OCI-M1 (cell line): ENCODE measurements at places on chromosomes 12 and 14.

DNA sequence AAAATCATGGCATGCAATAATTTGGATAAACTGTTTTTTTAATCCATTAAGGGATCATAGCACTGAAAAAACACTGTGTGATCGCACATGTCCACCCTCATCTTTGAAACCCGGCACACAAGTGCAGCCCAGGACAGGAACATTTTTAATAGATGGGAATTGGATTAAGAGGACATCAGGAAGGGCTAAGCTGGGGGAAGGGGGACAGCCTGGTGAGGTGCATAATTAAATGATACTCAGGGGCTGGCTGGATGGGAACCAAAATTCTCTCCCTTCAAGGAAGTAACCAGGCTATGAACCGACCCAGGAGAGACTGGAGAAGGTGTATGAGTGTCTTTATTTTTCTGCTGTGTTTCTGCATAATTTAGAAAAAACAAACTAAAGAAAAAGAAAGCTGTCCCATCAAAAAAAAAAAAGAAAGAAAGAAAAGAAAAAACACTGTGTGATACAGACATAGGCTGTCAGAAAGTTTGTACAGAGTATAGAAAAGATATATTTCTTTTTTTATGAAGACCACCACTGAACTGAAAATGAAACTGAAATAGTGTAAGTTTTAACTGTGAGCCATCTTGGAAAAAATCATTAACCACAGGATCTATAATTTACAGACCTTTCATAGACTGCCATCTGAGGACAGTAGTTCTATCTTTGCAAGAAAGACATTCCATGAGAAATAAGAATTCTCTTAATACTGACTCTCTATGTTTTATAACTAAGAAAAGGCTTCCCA, 75.1 kb upstream of the SLC38A4 start:
- peak; percentile 53 for DNase-seq

DNA sequence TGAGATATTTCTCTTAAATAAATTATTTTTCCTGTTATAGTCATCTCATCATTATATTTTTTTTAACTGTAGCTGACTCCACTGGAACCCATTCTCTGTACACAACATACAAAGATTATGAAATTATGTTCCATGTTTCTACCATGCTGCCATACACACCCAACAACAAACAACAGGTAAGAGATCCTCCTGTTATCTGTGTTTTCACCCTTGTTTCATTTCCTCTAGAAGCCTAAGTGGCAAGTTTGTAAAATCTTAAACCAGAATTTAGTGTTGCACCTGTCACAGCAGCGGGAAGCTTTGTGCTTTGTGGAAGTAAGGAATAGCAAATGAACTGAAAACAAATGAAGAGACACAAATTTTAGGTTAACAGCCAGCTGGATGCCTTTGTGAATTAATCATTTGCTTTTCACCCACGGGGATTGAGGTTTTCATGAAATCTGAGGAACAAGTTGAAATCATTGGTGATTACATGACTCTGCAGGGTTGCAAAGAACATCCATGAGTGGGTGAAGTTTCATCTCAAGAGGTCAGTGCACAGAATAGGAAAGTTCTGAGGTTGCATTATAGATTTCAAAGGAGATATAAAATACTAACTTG, 273.9 kb upstream of the RGS6 start:
- no peak for DNase-seq

DNA sequence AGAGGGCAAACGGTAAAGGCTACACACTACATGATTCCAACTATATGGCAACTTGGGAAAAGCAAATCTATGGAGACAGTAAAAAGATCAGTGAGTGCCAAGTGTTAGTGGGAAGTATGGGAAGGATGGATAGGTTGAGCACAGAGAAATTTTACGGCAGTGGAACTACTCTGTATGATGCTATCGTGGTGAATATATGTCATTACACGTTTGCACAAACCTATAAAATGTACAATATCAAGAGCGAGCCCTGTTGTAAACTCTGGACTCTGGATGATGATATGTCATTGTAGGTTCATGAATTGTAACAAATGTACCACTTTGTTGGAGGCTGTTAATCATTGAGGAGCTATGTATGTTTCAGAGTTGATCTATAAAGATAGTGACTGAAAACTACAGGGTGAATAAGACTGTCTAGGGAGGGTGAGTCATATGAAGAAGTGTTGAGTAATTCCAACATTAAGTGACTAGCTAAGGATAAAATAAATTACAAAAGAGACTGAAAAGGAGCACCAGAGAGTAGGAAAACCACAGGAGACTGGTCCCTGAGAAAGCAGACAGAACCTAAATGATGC, 349.2 kb upstream of the LMO3 start:
- peak; percentile 23 for DNase-seq

DNA sequence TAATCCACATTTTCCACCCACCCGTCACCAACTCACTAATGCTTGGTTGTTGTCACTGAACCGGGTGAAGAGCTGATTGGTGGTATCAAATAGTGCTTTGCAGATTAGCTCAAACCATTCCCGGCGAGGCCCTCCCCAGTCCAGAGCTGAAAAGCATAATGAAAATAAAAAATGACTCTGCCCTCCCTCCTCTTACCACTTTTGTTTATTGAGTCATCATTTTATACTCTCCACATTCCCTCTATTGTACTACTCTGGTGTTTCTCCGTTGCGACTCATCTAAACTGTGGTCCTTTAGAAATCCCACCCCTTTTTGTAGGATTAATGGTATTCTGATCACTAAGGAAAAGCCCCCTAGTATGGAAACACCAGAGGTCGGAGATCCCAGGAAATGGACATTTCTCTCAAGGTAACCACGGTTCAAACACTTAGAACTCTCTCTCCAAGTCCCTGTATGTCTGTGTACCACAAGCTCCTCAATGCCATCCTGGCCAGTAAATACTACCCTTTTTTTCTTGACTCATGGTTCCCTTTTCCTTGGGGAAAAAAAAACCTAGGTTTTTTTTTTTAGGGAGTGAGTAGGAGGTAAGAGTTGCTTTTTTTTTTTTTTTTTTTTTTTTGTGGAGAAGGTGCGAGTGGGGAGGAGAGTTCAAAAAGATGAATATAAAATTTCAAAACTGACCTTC, 42.0 kb downstream of the AREL1 start:
- no peak for DNase-seq

GRCh38 chr14:101599234-101599885, 38.1 kb downstream of the DIO3 start:
- no peak for DNase-seq

DNA sequence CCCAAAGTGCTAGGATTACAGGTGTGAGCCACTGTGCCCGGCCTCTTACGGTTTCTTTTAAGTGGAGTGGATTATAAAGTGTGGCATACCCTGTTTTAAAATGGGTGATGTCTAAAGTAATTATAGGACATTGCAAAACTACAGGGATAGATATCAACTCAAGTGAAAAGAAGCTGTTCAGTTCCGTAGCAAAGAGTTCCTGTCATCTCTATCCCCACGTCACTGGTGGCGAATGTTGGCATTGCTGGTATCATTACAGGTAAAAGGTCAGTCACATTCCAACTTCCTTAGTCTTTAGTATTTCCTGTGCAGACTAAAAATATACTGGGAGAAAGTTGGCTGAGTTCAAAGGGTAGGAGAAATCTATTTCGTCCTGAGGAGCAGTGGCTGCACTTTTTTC, 95.6 kb upstream of the SLC38A2 start:
- no peak for DNase-seq

- DNase-seq: no peak
Measured at GRCh38 chr12:132152953-132153352, 8.7 kb downstream of the NOC4L start.

DNA sequence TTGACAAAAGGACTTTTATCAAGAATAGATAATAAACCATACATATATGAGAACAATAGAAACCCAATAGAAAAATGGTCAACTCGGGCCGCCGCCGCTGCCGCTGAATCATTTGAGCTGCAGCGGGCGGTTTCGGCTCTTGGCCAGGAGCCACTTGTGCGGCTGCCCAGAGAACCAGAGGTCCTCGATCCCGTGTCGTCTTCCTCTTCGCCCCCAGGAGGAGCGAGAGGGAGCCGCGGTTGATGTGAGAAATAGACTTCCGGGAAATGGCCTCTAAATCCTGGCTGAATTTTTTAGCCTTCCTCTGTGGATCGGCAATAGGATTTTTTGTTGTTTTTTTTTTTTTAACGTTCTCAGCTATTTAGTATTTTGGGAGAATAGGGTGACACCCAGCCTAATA, 44.8 kb downstream of the CPSF6 start:
- peak; percentile 92 for DNase-seq

DNA sequence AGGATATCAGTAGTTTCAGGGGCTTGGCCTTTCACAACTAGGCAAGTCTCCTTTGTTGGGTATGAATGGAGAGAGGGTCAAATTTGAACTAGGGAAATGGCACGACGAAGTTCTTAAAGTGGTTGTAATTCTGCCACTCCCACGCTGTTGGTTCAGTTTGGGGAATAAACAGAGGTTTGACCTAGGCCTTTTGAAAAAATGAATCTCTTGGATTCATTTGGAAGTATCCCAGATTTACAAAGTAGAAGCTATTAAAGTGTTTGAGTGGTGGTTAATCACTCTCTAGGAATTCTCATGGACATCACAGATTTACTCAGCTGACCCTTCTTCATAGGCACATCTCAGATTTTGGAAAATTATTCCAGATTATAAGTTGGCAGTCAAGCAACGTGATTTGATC, 14.8 kb downstream of the BATF start:
- DNase-seq: no peak

DNA sequence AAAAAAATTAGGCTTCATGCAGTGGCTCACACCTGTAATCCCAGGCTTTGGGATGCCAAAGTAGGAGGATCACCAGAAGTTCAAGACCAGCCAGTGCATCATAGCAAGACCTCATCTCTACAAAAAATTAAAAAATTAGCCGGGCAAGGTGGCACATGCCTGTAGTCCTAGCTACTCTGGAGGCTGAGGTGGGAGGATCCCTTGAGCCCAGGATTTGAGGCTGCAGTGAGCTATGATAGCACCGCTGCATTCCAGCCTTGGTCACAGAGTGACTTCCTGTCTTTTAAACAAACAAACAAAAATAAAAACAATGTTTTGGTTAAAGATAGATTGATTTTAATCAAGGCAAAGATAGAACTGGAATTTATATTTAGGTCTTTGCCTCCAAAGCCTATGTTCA, 60.6 kb downstream of the WNK1 start:
- no peak for DNase-seq

DNA sequence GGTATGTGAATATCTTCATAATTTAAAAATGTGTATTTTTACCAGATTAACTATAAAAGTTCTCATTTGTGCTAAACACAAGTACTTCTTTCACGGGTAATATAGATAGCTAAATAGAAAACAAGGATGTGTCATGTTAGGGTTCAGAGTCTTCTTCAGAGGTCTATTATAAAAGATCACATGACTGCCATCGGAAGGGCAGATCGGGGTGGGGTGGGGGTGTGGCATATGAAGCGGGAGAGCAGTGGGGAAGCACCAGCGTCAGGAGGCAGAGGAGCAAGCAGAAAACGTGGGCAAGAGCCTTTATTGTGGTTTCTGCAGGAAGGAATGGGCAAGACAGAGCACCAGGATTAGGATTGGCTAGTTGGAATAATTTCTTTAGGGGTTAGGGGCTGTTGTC, 63.7 kb upstream of the DNM1L start:
- DNase-seq: peak; percentile 44

DNA sequence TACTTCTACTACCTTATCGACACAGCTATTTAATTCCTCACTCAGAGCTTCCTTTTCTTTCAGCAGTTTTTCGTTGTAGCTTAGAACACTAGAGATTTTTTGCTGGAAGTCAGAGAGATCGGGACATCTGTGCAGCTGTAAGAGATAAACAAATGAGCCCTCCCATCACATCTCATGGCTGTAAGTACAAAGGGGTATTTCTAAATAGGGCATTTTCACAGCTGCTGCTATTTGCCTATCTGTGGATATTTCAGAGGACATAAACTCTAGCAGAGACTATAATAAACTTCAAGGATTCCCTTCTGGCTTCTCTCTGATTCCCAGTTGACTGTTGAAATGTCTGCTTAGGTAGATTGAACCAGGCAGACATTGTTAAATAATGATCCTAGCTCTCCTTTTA, 76.1 kb upstream of the SAV1 start:
- DNase-seq: no peak

GRCh38 chr12:93223440-93224426, 154.0 kb upstream of the NUDT4 start:
- no peak for DNase-seq

- peak; percentile 54 for DNase-seq
Measured at GRCh38 chr14:51004352-51004800, 60.1 kb upstream of the PYGL start.

DNA sequence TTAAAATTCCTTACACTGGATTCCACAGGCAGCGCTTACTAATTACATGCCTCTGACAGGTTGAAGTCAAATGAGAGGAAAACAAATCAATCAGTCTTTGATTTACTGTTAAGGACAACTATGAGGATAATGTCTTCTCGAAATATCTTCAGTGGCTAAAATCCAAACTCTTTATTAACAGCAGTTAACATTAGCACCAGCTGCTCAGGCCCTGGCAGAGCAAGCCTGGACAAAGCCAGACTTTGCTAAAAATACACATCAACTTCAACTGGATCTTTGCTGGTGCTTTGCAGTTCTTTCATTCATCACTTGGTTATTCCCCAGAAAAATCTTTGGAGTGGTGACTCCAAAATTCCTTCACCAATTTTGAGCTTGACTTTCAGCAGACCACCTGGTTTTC, 98.7 kb downstream of the HECTD4 start:
- no peak for DNase-seq

DNA sequence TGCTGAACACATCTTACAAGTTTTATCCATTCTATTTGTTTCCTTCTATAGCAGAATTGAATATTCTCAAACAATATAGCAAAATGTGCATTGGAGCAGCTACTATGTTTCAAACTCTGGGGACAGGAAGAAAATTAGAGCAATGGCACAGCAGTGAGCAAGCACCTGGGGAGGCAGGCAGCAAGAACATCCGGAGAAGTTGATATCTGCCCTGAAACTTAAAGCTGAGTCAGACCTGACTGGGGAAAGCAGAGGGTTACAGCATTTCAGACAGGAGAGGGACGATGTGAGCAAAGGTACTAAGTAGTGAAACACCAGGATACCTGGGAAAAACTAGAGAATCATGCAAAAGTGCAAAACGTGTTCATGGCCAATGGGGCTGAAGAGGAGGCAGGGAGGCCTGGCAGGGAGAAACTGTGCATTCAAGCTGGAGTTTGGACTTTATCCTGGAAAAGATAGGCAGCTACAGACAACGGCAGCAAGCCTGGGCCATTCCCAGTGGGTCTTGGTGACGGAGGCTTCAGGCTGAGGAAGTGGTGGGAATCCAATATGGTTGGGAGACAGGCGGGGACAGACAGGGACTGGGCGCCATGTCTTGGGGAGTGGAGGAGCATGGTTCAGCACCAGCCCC, 118.0 kb upstream of the CDKN3 start:
- DNase-seq: no peak

GRCh38 chr14:61454545-61454944, 133.2 kb downstream of the PRKCH start:
- DNase-seq: no peak
